ENCODE measurements at places on chromosomes 12 and 14. TPM values are rescaled to one million over a fixed set of nuclear protein-coding genes. Genes with fewer than 3 reads are reported as not detected.
A peak's percentile ranks its signal among the peaks of the same experiment; 100 is the strongest.

DNA sequence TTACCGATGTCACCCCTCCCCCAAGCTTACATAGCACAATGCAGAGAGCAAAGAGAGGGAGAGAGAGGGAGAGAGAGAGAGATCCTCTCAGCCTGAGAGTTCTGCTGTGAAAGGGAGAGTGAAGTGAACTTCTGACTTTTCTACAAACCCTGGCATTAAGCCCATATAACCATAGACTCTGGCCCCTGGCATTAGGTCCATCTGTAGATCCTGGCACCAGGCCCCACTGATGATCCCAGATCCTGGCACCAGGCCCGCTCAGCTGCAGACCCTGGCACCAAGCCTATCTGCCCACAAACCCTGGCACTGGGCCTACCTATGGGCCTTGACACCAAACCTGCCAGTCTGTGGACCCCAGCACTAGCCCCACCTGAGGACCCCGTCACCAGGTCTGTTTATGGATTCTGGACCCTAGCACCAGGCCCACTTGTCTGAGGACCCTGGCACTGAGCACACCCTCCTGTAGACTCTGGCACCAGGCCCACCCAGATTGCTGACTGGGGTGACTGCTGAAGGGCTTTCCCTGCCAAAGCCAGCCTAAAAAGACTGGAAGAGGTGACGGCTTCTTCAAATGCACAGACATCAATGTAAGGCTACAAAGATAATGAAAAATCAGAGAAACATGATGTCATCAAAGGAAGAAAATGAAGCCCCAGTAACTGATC is 14.5 kb upstream of the KRT83 start:
- peak; percentile 76 for DNase-seq

DNA sequence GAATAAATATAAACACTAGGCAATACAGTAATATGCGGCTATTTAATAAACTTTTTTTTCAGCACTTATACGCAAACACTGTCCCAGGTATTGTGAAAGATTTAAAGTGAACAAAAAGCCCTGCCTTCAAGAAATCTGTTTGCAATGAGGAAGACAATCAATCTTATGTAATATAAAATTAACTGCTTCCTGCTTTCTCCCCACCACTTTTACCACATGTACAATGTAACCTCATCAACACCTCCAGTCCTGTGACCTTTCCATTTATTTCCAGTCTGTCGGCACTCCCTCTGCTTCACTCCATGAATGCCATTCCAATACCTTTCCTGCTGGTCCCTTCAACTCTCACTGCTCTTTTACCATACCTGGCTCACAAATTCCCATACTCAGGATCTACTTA is 10.5 kb downstream of the SNX6 start:
- no peak for DNase-seq

DNA sequence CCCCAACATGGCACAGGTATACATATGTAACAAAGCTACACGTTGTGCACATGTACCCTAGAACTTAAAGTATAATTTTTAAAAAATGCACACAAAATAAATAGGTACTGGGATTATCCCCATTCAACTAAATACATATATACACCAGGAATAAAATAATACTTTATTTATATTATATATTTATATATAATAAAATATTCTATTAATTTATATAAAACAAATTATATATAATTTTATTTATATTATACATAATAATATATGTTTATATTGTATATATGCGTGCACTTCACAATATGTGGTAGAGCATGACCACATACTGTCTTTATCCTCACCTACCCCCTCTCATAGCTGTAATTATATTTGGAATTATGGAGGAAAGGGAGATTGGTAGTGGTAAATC is 119.1 kb upstream of the TMEM260 start:
- no peak for DNase-seq

DNA sequence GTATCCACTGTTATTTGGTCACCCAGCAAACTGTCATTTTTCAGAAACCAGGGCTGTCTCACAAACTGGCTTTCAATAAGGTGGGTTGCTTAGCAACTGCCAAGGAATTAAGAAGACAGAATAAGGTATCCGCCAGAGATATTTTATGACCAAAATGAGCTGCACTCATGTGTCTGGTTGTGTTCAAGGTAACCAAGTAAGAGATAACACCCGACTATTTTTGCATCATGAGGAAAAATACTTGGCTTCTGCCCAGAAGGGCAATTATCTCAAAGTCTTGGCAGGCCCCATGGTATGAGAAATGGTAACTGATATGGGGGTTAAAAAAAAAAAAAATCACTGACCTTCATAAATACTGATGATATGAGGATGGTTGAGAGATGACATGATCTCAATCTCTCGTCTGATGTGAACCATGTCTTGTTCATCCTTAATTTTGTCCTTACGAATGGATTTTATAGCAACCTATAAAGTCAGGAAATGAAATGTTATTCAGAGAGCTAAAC is 32.6 kb downstream of the NUAK1 start:
- DNase-seq, result no peak

GRCh38 chr12:26374934-26375680 is 179.7 kb downstream of the SSPN start:
- DNase-seq, result no peak

DNA sequence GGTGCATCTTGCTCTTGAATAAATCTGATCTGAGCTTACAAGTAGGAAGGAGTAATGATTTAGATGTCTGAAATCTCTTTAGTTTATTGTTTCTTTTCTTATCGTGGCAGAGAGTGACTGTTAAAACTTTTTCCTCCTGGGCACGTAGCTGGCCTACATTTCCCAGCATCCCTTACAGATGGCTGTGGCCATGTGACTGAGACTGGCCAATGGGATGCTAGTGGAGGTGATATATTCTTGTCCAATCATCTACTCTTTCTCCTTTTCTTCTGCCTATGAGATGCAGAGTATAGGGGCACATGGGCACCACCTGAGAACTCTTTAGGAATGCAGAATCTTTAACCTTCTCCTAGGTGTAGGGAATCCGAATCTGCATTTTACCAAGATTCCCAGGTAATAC is 237.3 kb downstream of the RGS6 start:
- DNase-seq, result no peak

DNA sequence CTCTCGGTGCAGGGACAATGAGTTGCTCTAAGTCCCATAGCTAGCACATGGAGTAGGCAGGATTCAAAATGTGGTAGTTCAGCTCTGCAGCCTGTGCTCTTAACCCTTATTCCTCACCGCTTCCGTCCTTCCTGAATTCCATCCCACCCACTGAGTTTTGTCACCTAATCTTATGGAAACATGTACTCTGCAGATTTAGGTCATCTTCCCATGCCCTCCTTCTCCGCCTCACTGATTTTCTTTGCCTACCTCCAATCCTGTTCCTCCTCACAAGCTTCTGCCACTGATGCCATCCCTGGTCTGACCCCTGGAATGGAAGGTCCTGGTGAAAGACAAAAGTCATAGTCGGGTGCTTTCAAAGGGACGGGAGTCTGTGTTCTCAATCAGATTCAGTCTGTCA is 46.5 kb upstream of the ABCC9 start:
- DNase-seq, result no peak

- no peak for DNase-seq
These were observed 10.6 kb upstream of the MAP4K5 start for GRCh38 chr14:50542941-50543418.

DNA sequence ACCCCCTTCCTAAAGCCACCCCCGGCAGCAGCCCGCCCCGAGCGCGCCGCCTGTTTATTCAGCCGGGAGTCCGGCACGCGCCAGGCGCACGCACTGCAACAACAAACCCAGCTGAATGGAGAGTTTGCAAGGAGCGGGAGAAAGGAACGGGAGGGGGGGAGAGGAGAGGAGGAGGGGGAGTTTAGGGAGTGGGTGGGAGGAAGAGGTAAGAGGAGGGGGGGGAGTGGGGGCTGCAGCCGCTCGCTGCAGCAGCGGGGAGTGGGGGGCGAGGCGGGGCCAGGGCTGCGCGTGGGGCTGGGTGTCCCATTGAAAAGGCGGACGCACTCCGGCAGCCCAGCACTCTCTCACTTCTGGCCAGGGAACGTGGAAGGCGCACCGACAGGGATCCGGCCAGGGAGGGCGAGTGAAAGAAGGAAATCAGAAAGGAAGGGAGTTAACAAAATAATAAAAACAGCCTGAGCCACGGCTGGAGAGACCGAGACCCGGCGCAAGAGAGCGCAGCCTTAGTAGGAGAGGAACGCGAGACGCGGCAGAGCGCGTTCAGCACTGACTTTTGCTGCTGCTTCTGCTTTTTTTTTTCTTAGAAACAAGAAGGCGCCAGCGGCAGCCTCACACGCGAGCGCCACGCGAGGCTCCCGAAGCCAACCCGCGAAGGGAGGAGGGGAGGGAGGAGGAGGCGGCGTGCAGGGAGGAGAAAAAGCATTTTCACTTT is at the start of gene ASCL1:
ASCL1 (plus strand) TSS at position 336 of the 712 bp plus-strand sequence. CDS start 571 bp downstream, outside the sequence.
- DNase-seq, result no peak

DNA sequence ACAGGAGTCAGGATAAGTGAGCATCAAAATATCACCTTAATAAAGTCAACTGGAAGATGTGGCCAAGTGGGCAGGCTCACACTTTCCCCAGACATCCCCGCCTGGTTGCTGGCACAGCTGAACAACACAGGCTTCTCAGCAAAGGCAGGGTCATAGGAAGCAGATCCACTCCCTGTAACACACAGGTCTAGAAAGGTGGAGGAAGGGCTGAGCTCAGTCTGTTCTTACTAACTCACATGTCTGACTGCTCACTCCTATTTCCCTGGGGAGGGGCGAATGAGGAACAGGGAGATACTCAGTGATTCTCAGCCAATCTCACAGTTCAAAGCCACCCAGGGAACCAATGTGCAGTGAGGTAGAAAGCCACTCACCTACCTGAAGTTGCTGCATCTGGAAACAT is 45.0 kb upstream of the AMN1 start:
- DNase-seq, result no peak

GRCh38 chr14:80564051-80564450 is 352.7 kb upstream of the DIO2 start:
- no peak for DNase-seq

GRCh38 chr12:109777544-109777943 is 55.7 kb downstream of the TRPV4 start:
- DNase-seq, result no peak

DNA sequence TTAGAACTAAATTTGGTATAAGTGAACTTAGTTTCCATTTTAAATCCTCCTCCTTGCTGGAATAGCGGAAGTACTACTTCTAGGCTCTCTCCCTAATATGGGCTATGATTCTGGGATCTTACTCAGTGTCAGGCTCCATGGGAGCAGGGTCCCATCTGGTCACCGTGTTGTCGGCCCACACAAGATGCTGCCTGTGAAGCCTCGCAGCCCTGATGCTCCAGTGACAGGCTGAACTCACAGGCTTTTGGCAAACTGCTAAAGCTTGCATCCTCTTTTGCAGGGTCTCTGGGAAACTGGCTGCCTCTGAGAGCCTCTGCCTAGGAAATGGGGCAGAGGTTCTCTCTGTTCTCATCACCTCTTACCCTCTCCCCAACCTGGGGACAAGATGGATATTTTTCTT is 88.4 kb downstream of the RPAP3 start:
- DNase-seq, result no peak

GRCh38 chr14:102481791-102482238 is 27.8 kb downstream of the ANKRD9 start:
- DNase-seq, result no peak

GRCh38 chr14:64114166-64114565 is 180.0 kb downstream of the ESR2 start:
- no peak for DNase-seq

DNA sequence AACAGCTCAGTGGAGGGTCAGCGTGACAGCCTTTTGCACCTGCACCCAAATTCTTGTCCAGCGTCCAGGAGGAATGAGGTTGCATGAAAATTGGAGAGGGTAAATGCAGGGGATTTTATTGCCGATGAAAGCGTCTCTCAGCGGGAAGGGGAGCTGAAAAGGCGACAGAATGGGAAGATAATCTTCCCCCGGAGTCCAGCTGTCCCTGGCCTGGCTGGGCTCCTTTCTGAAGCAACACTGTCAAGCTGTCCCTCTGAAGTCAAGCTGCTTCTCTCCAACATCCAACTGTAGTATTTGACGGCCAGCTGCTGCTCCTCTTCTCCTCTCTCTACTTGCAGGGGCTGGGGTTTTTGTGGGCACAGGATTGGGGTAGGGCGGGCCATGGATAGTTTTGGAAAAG is 32.7 kb downstream of the NOPCHAP1 start:
- no peak for DNase-seq

- DNase-seq, result no peak
These were observed 30.5 kb downstream of the BCL11B start for GRCh38 chr14:99241325-99242010.

DNA sequence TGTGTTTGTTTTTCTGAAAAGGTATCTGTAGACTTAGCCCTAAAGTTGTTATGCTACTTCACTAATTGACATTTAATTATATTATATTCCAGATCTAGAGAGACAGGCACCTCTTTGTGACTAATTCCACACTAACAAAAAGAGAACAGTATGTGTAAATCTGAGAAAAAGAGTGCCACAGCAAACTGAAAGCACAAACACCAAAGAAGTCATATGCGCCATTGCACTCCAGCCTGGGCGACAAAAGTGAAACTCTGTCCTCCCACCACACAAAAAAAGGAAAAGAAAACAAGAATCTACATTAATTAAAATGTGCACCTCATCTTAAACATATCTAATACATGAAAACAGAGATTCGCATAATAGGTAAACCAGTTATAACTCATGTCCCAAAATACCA is 4.4 kb upstream of the CSRNP2 start:
- no peak for DNase-seq

GRCh38 chr14:55518391-55518790 is 61.6 kb upstream of the KTN1 start:
- no peak for DNase-seq

DNA sequence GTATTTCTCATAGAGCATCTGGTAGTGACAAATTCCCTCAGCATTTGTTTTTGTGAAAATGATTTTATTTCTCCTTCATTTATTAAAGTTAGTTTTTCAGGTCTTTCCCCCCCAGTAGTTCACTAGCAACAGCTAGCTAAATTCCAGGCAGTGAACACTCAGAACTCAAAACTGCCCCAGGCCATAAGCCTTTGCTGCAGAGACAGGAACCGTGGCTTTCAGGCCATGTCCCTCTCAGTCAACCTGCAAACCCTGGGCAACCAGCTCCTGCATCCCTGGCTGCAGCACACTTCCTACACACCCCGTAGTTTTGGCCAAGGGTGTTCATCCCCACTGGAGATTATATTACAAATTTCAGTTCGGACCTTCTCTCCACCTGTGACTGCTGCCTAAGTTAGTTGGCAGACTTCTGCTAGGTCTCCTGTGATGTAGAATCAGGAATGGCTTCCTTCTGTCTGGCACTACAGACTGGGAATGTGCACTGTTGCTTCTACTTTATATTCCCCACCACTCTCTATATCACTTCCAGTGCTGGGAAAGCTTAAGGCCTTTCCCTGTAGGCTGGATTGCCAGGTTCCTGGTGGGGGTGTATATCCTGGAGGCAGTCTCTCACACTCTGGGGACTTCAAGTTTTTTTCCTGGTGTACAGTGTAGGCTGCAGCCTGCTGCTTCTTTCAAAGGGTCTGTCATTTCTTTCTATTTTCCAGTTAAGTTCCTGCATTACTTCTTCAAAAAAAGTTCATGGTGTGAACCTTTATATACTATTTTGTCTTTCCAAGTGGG is 924.4 kb upstream of the LRFN5 start:
- no peak for DNase-seq

- peak; percentile 51 for DNase-seq
These were observed 841.7 kb downstream of the DIO2 start for GRCh38 chr14:79369359-79370332.

The PRKD1 gene
- total RNA-seq, result 4.4 TPM

The POC1B gene
- total RNA-seq, result 4.3 TPM

The TAS2R9 gene
- not detected for total RNA-seq

The ASIC1 gene
- 0.89 TPM for total RNA-seq

The MSI1 gene
- 3.0 TPM for total RNA-seq

The ERP29 gene
- 81.9 TPM for total RNA-seq

The RITA1 gene
- 8.1 TPM for total RNA-seq

The KLRK1 gene
- 0.32 TPM for total RNA-seq

The GPD1 gene
- 0.78 TPM for total RNA-seq

All from pancreas (tissue), 10 donors.